ENCODE measurements at places on chromosomes 5 and 9.

DNA sequence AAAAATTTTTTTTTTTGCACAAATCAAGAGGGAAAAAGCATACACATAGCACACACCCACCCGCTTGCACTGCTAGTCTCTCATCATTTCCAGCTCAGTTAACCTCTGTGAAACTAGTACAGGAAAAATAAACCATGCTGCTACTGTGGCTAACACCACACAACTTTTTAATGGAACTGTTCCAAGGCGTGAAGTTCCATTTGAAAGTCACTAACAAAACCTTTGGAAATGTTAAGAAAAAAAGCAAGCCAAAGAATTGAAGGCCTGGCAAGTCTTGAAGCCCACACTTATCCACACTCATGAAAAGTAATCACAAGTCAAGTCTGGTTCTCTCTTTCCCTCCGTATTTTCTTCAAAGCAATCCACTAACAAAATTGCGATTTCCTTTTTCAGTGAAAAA is 116.3 kb downstream of the FANCC start:
- DNase-seq, result no peak

- DNase-seq, result no peak
Observed at GRCh38 chr9:92384375-92384774, 20.0 kb downstream of the OGN start.

DNA sequence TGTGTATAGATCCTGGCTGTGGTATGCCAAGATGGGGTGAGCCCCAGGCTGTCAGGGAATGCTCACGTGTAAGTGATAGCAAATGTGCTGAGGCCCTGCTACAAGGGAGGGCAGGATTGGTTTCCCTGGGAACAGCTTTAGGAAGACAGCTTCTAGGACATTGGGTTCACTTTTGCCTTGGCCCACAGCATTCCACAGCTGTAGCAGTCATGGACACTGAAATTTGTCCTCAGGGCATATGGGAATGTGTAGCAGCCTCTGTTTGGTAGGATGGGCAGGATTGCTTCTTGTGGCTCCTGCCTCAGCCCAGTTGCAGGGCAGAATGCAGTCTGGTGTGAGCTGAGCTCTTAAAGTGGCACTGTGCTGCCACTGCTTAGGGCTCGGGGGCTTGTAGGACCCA is 1061.7 kb upstream of the WWC1 start:
- no peak for DNase-seq

DNA sequence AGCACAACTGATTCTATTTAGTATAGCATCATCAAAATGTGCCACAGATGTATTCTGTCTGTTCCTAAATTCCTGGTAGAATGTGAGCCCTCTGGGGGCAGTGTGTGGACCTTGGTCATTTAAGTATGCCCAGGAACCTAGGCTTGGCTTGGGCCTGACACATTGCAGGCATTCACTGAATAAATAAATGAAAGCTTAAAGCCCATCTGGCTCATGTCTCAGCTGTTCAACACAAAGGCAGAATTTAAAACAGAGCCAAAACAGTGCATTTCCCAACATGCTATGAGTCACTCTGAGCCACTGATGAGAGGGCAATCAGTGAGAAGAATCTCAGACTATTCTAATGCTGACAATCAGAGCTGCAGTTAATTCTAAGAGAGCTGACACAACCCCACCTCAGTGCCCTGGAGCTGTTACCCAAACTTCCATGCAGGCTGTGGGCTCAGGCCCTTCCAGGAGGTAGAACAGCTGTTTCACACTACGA is 8.1 kb downstream of the FAM193B start:
- DNase-seq, result no peak

- no peak for DNase-seq
Observed at GRCh38 chr5:107456281-107456715, 214.4 kb downstream of the EFNA5 start.

- no peak for DNase-seq
Observed at GRCh38 chr5:158159621-158160020, 300.7 kb upstream of the CLINT1 start.

- no peak for DNase-seq
Observed at GRCh38 chr5:468401-468800, 25.4 kb downstream of the EXOC3 start.

DNA sequence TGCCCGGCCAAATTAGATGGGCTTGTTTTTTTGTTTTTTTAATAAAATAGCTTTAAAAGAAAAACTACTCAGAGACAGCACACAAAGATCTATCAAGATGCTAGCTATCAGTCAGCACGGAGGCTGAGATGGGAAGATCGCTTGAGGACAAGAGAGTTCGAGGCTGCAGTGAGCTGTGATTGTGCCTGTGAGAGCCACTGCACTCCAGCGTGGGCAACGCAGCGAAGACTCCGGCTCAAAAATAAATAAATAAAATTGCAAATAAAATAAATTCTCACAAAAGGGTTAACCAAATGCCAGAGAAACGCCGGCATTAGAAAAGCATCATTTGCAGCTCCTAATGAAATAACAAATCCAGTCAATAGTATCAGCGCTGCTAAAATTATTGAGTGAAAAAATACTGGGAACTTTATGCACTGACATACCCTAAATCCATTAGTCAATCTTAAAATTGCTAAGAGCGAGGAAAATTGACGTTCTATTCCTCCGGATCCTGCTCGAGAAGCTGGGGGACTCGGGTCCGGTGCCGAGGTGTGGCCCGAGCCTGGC is 681 bp downstream of the CPLANE1 start:
- DNase-seq, result no peak

Measured in KG1 (cell line).